Suprapubic skin (tissue), 4 donors: ENCODE measurements at places on chromosomes 3 and 15. TPM values are rescaled to one million over a fixed set of nuclear protein-coding genes. Genes with fewer than 3 reads are reported as not detected.

Gene CCR9
- total RNA-seq: not detected

Gene CCR4
- not detected for total RNA-seq

Gene FSIP1
- not detected for total RNA-seq

GRCh38 chr3:14898929-14899328 lies 48.5 kb upstream of the NR2C2 start:
- no peak overlapping the region for H3K4me3 ChIP-seq
- no peaks in the 10 kb centered on the region for H3K27me3 ChIP-seq
- H3K36me3 ChIP-seq: peaks cover 9% of the 10 kb centered on the region
- no peak overlapping the region for H3K27ac ChIP-seq
- peaks cover 6% of the 10 kb centered on the region for H3K4me1 ChIP-seq

DNA sequence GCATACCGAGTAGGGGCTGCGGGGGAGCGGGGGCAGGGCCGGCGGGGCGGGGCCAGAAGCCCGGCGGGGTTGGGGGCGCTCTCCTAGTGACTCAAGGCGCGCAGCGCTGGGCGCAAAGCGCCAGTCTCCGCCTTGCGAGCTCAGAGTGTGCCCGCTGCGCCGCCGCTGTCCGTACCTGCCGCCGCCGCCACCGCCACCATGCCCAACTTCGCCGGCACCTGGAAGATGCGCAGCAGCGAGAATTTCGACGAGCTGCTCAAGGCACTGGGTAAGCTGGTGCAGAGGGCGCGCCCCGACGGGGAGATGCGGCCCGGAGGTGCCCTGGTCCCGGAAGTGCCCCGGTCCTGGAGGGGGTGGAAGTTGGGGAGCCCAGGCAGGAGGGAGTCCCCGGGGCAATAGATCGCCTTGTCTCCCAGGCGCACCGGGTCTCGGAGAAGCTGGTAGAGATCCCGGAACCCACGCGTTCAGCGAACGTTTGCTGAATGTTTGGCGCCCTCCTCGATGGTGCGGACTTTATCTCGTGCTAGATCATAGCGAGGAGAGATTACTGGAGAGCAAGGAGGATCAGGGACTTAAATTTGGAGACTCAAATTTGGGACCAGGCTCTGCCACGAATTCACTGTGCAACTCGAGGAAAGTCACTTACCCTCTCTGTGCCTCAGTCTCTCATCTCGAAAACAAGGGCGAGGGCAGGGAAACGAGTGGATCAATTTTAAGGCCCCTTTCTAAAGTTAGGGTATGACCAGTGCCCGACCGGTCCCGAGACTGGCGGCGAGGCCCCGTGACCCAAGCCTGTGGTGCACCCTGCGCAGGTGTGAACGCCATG lies at the start of gene CRABP1:
CRABP1 (plus strand) TSS at position 123 of the 826 bp plus-strand sequence; CDS start at position 199, 76 bp downstream.
- peaks cover 18% of the 10 kb centered on the region for H3K4me1 ChIP-seq
- H3K36me3 ChIP-seq: no peaks in the 10 kb centered on the region
- peaks cover 74% of the 10 kb centered on the region for H3K27me3 ChIP-seq
- no peak for DNase-seq

GRCh38 chr3:172539273-172539672 lies 16.0 kb upstream of the TNFSF10 start:
- no peaks in the 10 kb centered on the region for H3K36me3 ChIP-seq
- no peaks in the 10 kb centered on the region for H3K27me3 ChIP-seq
- no peak for DNase-seq
- H3K4me3 ChIP-seq: no peak overlapping the region

GRCh38 chr3:43932921-43933320 lies 242.2 kb downstream of the ABHD5 start:
- no peak for DNase-seq
- H3K27ac ChIP-seq: no peak overlapping the region
- H3K27me3 ChIP-seq: no peaks in the 10 kb centered on the region

- no peak overlapping the region for H3K4me3 ChIP-seq
- no peak overlapping the region for H3K27ac ChIP-seq
- H3K27me3 ChIP-seq: no peaks in the 10 kb centered on the region
- DNase-seq: no peak
- no peaks in the 10 kb centered on the region for H3K36me3 ChIP-seq
- H3K4me1 ChIP-seq: no peaks in the 10 kb centered on the region
These were observed 38.2 kb upstream of the PLCL2 start for GRCh38 chr3:16846373-16847080.

DNA sequence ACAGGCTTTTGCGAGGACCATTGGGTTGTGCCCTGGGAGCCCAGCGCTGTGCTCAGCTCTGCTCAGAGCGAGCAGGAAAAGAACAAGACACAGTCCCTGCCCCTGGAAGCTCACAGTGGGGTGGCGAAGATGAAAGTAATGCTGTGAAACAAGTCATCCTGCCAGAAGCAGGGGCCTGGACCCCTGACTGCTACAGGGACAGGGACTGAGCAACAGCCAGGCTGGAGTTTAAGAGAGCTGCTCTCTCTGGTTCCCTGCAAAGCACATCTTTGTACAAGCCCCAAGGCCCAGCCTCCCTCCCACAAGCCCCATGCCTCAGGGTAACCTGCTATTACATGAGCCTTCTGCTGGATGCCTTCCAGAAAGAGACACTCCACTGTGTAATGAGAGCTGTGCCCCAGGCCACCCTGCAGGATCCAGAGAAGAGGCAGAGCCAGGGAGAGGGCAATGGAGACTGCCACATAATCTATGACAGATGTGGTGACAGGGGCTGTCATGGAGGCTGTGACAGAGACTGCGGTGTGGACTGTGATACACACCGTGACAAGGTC lies 7.1 kb upstream of the HCN4 start:
- H3K27me3 ChIP-seq: peaks cover 63% of the 10 kb centered on the region
- H3K4me3 ChIP-seq: no peak overlapping the region
- no peaks in the 10 kb centered on the region for H3K36me3 ChIP-seq
- no peak overlapping the region for H3K27ac ChIP-seq
- H3K4me1 ChIP-seq: no peaks in the 10 kb centered on the region
- DNase-seq: no peak

GRCh38 chr3:66638717-66639116 lies 137.9 kb upstream of the LRIG1 start:
- H3K4me1 ChIP-seq: no peaks in the 10 kb centered on the region
- H3K27me3 ChIP-seq: no peaks in the 10 kb centered on the region
- H3K36me3 ChIP-seq: no peaks in the 10 kb centered on the region
- no peak overlapping the region for H3K27ac ChIP-seq

DNA sequence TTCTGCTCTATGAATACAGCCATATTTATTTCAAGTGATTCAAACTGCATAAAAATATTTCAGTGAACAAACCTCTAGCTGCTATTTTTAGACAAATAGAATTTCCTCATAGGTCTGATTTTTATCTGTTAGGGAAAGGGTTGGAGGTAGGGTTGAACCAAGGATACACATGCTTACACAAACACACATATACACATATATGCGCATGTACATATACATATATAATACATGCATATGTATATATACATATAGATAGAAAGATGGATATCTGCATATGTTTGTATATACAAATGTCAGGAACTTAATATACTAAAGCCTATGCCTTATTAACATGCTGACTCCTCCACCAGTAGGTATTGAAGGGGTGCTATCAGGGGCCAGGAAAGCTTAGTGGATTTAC lies 18.1 kb downstream of the ZBBX start:
- H3K27me3 ChIP-seq: no peaks in the 10 kb centered on the region
- no peak overlapping the region for H3K27ac ChIP-seq
- DNase-seq: no peak
- no peak overlapping the region for H3K4me3 ChIP-seq
- H3K36me3 ChIP-seq: no peaks in the 10 kb centered on the region

- DNase-seq: no peak
- no peaks in the 10 kb centered on the region for H3K36me3 ChIP-seq
These were observed at the start of gene PODXL2 for GRCh38 chr3:127628788-127629466. Gene PODXL2 (plus strand): TSS chr3:127629185. CDS start chr3:127629220, 35 bp downstream.

GRCh38 chr3:129004639-129005295 lies 3.7 kb downstream of the EFCC1 start:
- H3K36me3 ChIP-seq: no peaks in the 10 kb centered on the region
- no peak overlapping the region for H3K27ac ChIP-seq
- H3K4me3 ChIP-seq: no peak overlapping the region

DNA sequence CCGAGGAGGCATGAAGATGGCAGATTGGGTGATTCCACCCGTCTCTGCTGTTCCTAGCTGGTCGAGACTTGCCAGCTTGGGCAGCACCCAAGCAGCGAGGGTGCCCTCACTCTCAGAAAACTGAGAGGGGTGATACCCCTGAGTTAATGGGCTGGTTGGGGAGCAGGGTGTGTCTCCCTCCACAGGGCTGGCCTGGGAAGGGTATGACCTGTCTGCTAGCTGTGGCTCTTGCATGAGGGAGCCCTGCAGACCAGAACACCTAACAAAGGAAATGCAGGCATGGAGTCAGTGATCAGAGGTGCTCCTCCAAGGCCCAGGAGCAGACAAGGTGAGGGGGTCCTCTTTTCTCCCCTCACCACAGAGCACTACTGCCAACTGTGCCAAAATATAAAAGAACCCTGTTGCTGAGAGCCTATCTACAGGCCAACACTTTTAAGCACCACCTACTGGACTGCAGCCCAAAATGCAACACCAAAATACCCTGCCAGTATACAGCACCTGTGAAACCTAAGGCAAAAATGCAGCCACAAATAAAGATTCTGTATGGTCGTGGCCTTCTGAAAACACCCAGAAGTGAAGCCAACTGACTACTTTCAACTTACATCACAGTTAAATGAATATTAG lies 35.8 kb upstream of the PPM1L start:
- no peaks in the 10 kb centered on the region for H3K4me1 ChIP-seq
- DNase-seq: no peak
- H3K4me3 ChIP-seq: no peak overlapping the region

GRCh38 chr15:38414357-38414756 lies 39.6 kb upstream of the FAM98B start:
- no peaks in the 10 kb centered on the region for H3K27me3 ChIP-seq
- H3K4me3 ChIP-seq: no peak overlapping the region
- no peaks in the 10 kb centered on the region for H3K36me3 ChIP-seq
- H3K4me1 ChIP-seq: no peaks in the 10 kb centered on the region
- DNase-seq: peak; percentile 60

GRCh38 chr3:16759227-16759903 lies 125.4 kb upstream of the PLCL2 start:
- H3K36me3 ChIP-seq: no peaks in the 10 kb centered on the region
- H3K4me3 ChIP-seq: no peak overlapping the region
- DNase-seq: no peak
- H3K27ac ChIP-seq: no peak overlapping the region

DNA sequence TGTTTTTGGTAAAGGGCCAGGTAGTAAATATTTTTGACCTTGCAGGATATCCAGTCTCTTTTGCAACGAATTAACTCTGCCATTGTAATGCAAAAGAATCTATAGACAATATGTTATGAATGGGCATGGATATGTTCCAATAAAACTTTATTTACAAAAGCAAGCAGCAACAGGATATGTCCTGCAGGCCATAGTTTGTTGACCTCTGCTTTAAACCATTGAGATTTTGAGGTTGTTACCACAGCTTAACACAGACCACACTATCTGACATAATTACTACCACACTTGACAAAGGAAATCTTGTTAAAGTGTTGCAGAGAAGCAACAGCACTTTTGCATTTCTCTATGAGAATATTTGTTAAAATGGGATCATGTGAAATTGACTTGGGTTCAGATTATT lies 349.3 kb downstream of the ERC2 start:
- H3K36me3 ChIP-seq: no peaks in the 10 kb centered on the region
- no peak overlapping the region for H3K27ac ChIP-seq
- DNase-seq: no peak
- no peaks in the 10 kb centered on the region for H3K4me1 ChIP-seq
- no peak overlapping the region for H3K4me3 ChIP-seq

DNA sequence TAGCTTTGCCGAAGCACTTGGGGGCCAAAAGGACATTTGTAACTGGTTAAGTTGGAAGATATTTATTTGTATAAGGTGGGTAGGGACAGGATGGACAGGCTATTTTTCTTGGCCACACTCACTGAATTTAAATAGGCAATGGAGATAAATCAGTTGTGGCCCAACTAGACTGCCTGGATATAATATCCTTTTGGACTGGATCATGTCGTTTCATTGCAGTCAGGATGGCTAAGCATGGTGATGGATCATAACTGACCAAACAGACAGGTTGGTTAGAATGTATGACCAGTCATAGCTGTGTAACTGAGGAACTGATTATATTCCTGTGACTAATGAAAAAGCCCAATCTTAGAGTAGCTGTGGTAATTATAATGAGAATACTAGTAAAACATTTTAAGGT lies 284.0 kb downstream of the LPP start:
- H3K4me3 ChIP-seq: no peak overlapping the region
- no peaks in the 10 kb centered on the region for H3K36me3 ChIP-seq
- no peak for DNase-seq
- no peaks in the 10 kb centered on the region for H3K27me3 ChIP-seq
- H3K27ac ChIP-seq: no peak overlapping the region
- peaks cover 11% of the 10 kb centered on the region for H3K4me1 ChIP-seq
